NCI-H187 (cell line): ENCODE measurements at places on chromosomes 7 and 10.
A peak's percentile ranks its signal among the peaks of the same experiment; 100 is the strongest.

GRCh38 chr10:123642697-123643096 lies 23.5 kb upstream of the GPR26 start:
- no peak for DNase-seq

DNA sequence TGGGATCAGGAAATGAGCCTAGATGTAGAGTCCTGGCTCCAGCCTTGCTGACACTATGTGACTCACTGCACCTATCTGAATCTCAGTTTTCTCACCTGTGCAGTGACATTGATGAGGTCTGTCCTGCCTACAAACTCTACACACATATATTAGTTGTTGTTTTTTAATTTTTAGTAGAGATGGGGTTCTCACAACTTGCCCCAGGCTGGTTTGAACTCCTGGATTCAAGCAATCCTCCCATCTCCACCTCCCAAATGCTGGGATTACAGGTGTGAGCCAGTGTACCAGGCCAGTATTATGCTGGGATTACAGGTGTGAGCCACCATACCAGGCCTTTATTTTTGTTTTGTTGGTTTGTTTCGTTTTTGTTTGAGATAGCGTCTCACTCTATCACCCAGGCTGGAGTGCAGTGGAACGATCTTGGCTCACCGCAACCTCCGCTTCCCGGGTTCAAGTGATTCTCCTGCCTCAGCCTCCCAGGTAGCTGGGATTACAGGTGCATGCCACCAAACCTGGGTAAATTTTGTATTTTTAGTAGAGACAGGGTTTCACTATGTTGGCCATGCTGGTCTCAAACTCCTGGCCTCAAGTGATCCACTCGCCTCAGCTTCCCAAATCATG lies 11.8 kb upstream of the DDIT4 start:
- DNase-seq: no peak

DNA sequence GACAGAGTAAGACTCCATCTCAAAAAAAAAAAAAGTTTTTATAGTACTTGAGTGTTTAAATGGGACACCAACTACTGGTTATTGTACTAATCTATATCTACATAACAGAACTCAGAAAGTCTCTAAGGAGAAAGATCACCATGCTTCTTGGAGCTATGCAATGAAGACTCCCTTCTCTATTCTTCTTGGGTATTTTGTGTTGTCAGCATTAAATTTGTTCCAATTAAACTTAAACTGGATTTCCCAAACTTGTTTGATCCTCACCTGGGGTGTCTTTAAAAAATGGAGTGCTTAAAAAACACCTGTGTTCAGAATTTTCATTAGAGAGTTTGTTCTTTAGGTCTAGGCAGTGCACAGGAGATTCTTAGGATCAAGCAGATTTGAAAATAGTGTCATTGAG lies 536.0 kb downstream of the GATA3 start:
- DNase-seq: no peak

- no peak for DNase-seq
These were observed 99.5 kb downstream of the SFMBT2 start for GRCh38 chr10:7311218-7311849.

GRCh38 chr7:133836666-133837065 lies 290.5 kb upstream of the LRGUK start:
- DNase-seq: no peak

- no peak for DNase-seq
These were observed 54.7 kb upstream of the CHST3 start for GRCh38 chr10:71909399-71910083.

- DNase-seq: no peak
These were observed 133.5 kb upstream of the CDK13 start for GRCh38 chr7:39816462-39817060.

GRCh38 chr10:29657719-29658274 lies 23.0 kb upstream of the SVIL start:
- DNase-seq: peak; percentile 29

GRCh38 chr7:134449680-134450079 lies 9.2 kb downstream of the AKR1B1 start:
- no peak for DNase-seq

GRCh38 chr7:138919216-138919615 lies 62.0 kb downstream of the KIAA1549 start:
- DNase-seq: no peak

- no peak for DNase-seq
These were observed 24.1 kb upstream of the MYH16 start for GRCh38 chr7:99248391-99249095.

- no peak for DNase-seq
These were observed 1.7 kb upstream of the C7orf25 start for GRCh38 chr7:42913591-42913990.

DNA sequence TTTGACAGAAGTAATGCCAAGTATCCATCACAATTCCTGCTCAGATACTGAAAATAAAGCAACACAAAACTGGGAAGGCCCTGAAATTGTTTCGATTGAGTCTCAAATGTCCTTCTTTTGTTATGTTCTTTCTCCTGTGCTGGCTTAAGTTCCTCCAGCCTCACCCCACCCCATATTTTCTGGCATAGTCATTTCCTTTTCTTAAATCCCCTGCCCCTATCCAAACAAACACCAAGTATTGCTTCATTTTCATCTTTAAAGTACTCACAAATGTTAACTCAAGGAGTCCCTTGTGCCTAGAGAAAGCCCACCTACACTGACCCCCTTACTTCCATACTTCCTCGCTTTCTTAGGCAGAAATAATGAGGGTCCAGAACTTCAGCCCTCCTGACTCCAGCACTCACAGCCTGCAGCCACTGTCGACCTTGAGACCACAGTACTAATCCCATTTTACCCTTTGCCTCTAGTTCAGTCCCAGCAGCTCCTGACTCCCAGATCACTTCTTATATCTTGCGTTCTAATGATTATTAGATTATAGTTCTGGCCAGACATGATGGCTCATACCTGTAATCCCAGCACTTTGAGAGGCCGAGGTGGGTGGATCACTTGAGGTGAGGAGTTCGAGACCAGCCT lies 73.2 kb upstream of the ST8SIA6 start:
- no peak for DNase-seq

- DNase-seq: no peak
These were observed 38.9 kb upstream of the TOMM7 start for GRCh38 chr7:22861576-22861975.

DNA sequence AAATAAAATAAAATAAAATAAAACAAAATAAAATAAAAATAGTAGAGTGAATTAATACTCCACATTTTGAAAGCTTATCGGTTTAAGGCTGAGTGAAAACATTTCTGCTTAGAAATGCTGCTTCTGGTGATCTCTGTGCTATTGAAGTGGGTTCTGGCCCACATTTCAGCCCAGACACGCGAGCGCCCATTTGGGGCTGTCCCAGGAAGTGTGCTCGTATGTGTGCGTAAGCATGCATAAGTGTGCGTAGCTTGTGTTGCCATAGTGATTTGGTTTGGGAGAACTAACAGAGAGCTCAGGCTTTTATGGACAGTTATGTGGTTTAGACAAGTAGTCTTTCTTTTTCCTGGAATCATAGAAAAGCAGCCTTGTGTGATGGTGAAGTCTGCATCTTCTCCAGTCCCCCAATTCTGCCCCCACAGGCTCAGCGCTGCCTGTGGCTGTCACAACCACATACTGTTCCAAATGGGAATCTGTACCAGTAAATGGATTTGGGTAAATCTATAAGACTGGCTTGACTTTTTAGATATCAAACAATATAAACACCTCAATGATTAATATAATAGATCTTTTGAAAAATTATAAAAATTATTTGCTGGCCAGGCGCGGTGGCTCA lies 29.8 kb upstream of the PURB start:
- DNase-seq: no peak

DNA sequence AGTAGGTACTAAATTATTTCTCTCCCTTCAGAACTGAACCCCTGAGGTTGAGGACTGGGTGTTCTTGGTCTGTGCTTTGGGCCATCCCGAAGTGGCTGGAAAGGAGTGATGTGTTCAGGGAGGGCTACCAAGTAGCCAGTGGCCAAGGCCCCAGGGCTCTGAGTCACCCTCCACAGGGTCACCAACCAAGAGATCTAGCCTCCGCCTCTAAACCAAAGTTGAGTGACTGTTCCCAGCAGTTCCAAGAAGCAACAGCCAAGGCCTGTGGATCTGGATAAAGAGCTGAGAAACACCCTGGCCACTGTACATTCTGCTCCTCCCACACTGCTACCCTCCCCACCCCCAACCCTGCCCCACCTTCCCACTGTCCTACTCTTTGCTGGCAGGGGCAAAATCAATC lies 35.5 kb upstream of the KCNMA1 start:
- DNase-seq: no peak

DNA sequence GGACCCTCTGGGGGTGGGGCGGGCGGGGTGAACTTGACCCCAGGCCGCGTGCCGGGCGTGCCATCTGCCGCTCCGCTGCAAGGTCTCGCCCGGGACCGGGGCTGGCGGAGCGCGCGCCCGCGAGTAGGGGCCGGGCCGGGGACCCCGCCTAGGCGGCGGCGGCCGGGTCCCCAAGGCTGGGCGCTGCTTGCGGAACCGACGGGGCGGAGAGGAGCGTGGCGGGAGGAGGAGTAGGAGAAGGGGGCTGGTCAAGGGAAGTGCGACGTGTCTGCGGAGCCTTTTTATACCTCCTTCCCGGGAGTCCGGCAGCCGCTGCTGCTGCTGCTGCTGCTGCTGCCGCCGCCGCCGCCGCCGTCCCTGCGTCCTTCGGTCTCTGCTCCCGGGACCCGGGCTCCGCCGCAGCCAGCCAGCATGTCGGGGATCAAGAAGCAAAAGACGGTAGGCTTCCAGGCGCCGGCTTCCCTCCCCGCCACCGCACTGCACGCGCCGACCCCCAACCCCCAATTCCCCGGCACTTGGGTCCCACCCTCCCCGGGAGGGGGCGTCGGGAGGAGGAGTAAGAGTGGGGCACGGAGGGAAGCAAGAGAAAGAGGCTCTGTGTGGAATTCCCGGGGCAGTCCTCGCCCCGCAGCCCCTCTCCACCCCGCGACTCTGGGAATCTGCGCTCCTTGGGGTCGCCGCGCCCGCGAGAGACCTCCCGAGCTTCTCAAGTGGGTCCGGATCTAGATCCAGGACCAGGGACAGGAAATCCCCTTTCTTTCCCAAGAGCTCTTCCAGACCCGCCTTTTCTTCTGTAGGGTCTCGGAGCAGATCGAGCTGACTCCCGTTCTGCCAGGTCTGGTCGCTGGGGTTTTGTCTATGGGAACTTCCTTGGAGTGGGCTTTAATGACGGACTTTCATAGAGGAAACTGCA lies at the start of gene PAPSS2:
TSS of gene PAPSS2 (plus strand) at position 308 of the 913 bp plus-strand sequence. CDS start at position 412, 104 bp downstream.
- DNase-seq: no peak

DNA sequence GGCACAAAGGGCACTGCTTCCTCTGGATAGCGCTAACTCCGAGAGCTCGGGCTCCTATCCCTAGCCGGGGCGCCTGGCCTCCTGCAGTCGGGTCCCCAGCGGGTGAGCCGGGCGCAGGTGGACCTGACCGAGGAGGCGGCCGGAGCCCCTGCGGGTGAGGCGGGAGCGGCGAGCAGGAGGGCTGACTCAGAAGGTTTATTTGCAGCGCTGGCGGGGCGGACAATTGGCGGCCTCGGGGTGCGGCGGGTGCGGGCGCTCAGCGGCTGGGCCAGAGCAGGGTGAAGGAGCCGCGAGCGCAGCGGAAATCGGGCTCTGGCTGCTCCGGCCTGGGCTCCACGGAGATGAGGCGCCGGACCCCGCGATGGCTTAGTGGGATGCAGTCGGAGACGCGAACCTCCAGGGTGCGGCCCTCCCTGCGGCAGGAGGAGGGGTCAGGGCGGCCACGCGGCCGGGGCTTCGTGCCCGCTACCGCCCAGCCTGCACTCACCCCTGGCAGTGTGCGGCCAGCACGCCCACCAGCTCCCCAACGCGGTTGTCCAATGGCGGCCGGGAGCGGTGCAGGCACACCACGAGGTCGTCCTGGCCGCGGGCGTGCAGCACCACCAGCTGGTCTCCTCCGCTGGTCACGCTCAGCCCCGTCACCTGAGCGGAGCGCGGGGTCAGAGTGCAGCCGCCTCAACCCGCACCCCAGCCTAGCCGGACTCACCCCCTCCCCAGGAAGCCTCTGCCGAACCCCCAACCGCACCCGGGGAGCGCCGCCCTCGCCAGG lies 16.1 kb downstream of the MYO1G start:
- DNase-seq: no peak

DNA sequence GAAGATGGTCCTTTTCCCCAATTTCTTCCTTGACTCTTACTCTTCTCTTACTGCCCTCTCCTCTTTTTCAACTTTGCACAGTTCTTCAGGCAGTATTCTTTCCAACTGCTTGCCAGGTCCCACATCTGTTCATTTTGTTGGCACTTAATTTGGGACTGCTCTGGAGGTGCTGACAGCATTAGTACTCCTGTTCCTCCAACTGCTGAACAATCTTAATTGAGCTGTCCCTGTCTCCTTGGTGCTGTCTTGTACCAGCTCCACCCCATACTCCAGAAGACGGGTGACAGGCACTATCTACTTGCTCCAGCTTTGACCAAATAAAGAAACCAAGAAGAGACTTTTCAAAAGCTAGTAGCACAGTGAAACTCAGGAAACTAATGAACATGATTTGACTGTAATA lies 160.0 kb downstream of the PDE1C start:
- no peak for DNase-seq

DNA sequence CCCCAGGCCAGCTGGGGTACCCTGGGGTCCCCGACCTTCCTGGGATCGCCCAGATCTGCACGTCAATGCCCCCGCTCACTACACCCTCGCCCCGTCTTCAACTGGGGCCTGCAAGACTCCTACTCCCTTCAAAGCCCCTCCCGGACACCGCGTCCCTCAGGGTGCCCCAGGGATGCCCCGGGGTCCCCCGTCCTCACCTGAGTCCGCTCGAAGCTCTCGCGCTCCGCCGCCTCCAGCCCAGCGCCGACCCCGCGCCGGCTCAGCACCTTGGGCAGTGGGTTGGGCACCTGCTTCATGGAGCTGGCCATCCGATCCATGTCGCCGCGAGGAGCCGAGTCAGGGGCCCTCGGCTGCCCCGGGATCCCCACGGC lies at the start of gene HIP1:
TSS of gene HIP1 (minus strand) at position 338 of the 371 bp plus-strand sequence. CDS start at position 317, 21 bp downstream.
- no peak for DNase-seq

- DNase-seq: no peak
These were observed 139.0 kb upstream of the FZD8 start for GRCh38 chr10:35780970-35781642.

DNA sequence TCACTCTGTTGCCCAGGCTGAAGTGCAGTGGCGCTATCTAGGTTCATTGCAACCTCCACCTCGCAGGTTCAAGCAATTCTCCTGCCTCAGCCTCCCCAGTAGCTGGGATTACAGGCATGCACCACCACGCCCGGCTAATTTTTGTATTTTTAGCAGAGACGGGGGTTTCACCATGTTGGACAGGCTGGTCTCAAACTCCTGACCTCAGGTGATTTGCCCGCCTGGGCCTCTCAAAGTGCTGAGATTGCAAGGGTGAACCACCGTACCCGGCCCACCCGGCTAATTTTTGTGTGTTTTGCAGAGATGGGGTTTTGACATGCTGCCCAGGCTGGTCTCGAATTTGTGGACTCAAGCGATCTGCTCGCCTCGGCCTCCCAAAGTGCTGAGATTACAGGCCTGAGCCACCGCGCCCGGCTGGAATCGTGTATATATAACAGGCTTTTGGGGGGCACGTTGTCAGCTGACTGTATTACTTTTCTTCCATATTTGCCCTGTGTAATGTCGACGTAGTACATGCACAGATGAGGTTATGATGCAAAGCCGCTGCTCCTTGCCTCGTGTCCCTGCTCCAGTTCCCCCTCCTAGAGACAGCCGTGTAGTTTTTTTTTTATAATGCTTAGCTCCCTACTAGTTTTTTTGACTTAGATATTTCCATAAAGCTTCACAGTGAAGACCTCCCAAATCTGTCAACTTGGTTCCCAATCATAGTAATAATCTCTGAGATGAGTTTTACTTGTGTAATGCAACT lies 883 bp upstream of the TRA2A start:
- DNase-seq: no peak
